Adrenal gland (tissue), 19 donors: ENCODE measurements at places on chromosomes 16 and 17. TPM values are rescaled to one million over a fixed set of nuclear protein-coding genes. Genes with fewer than 3 reads are reported as not detected.

DNA sequence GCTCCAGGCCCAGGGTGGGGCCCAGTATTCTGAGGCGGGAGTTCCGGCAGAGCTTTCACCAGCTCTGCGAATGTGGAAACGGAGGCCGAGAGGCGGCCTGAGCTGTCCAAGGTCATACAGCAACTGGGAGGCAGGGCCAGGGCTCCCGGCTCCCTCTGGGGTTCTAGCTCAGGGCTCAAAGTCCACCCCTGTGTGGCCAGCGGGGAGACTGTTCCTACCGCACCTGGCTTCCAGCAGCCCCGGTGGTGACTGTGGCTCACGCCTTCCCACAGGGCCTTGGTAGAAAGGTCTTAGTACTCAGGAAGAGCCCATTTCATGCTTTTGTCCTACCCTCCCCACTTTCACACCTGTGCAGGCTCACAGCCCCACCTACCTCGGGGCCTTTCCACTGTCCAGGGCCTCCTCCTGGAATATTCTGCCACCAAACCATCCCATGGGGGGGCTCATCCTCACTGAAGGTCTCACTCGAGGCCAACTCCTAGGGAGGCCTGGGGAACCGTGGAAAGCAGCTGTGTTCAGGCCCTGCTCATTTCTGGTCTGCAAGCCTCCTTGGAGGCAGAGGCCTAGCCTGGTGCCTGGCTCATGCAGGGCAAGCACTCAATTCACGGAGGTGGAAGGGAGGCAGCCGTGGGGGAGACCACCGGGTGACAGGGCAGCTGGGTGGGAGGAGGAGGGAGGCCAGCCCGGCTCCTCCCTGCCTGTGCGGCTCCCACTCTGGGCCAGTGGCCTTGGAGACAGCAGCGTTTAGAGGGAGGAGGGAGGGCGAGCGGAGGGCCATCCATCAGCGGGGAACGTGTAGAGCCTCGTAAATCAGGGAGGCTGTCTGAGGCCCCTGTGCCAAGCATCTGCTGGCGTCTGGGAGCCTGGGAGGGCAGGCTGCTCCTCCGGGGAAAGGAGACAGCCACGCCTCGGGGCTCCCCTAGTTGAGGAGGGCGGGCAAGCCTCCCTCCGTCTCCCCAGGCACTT is 12.7 kb upstream of the DOC2B start:
- H3K27ac ChIP-seq: no peak overlapping the region
- peak; percentile 70 for DNase-seq
- H3K36me3 ChIP-seq: no peaks in the 10 kb centered on the region
- no peaks in the 10 kb centered on the region for H3K27me3 ChIP-seq
- peaks cover 15% of the 10 kb centered on the region for H3K4me1 ChIP-seq
- no peak overlapping the region for H3K4me3 ChIP-seq

DNA sequence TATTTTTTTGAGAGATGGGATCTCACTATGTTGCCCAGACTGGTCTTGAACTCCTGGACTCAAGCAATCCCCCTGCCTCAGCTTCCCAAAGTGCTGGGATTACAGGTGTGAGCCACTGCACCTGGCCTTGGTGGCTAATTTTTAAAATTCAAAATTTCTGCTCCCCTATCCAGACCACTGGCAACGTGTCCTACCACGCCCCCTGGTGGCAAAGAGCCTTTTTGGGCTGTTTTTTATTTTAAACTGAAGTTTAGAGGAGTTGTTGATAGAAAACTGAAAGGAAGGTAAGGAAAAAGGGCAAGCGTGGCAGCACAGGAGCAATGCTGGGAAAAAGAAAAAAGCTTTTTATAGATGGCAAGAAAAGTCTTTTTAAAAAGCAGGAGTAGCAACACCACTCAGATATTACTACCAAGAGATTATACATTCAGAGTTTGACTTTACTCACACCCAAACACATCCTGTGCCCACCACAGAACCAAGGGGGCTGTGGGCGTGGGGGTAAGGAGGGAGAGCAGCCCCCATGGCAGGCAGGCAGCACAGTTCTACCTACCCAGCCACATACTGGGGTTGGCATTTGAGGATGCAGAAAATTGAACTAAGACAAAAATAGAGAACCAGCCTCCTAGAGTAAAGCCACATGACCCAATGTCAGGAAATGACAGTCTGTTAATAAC is 4.2 kb upstream of the MXRA7 start:
- no peak overlapping the region for H3K4me3 ChIP-seq
- DNase-seq: peak; percentile 84
- no peaks in the 10 kb centered on the region for H3K27me3 ChIP-seq
- peaks cover 43% of the 10 kb centered on the region for H3K4me1 ChIP-seq
- no peaks in the 10 kb centered on the region for H3K36me3 ChIP-seq
- no peak overlapping the region for H3K27ac ChIP-seq

GRCh38 chr17:49882434-49882833 is 34.6 kb upstream of the TAC4 start:
- H3K27me3 ChIP-seq: peaks cover 22% of the 10 kb centered on the region
- no peaks in the 10 kb centered on the region for H3K4me1 ChIP-seq
- no peak for DNase-seq
- H3K27ac ChIP-seq: no peak overlapping the region
- H3K4me3 ChIP-seq: no peak overlapping the region
- H3K36me3 ChIP-seq: no peaks in the 10 kb centered on the region

EPX gene
- not detected for total RNA-seq

DNA sequence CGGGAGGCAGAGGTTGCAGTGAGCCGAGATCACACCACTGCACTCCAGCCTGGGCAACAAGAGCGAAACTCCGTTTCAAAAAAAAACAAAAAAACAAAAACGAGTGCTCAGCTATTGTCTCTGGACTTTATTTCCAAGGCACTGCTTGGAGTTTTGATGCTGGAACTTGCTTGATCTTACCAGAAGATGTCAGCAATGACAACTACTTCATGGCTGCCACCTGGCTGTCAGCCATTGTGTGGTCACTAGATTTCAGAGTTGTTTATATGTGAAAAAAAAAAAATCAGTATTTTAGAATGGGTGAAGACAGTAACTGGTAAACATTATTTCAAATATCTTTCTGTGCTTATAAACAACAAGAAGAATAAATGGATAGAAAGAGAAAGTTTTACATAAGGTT is 26.3 kb upstream of the OR4D1 start:
- H3K27me3 ChIP-seq: peaks cover 16% of the 10 kb centered on the region
- H3K27ac ChIP-seq: no peak overlapping the region
- H3K4me1 ChIP-seq: no peaks in the 10 kb centered on the region
- no peaks in the 10 kb centered on the region for H3K36me3 ChIP-seq
- DNase-seq: no peak
- no peak overlapping the region for H3K4me3 ChIP-seq

DNA sequence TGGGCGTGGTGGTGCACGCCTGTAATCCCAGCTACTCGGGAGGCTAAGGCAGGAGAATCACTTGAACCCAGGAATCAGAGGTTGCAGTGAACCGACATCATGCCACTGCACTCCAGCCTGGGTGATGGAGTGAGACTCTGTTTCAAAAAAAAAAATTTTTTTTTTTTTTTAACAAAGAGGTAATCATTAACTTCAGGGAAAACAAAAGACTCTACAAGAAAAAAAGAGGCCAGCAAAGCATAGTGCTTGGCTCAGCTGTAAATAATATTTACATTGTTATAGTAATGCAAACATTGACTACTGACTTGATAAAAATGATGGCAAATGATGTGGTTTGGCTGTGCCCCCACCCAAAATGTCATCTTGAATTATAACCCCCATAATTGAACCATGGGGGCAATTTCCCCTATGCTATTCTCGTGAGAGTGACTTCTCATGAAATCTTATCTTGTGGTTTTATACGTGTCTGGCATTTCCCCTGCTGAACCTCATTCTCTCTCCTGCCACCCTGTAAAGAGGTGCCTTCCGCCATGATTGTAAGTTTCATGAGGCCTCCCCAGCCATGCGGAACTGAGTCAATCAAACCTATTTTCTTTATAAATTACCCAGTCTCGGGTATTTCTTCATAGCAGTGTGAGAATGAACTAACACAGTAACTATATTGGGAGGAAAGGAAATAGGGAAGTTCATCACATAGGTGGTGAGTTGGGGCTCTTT is 12.7 kb upstream of the SSTR2 start:
- no peak overlapping the region for H3K27ac ChIP-seq
- no peaks in the 10 kb centered on the region for H3K4me1 ChIP-seq
- no peak overlapping the region for H3K4me3 ChIP-seq
- H3K36me3 ChIP-seq: no peaks in the 10 kb centered on the region

DNA sequence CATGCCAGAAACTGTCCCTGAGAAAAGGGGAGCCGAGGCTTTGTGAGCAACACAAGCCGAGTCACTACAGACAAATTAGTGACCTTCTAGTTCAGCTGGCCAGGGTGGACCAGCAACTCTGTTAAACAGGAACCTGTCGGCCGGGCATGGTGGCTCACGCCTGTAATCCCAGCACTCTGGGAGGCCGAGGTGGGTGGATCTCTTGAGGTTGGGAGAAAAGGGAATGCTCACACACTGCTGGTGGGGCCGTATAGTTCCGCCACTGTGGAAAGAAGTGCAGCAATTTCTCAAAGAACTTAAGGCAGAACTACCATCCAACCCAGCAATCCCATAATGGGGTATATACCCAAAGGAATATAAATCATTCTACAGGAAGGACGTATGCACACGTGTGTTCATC is 67.8 kb downstream of the C16orf95 start:
- H3K27ac ChIP-seq: no peak overlapping the region
- H3K36me3 ChIP-seq: no peaks in the 10 kb centered on the region
- no peak for DNase-seq

- H3K27ac ChIP-seq: no peak within 1 kb of the TSS
- peak; percentile 82 for DNase-seq
- peak within 1 kb of the TSS; percentile 55 for H3K4me3 ChIP-seq
- no peaks in the 10 kb centered on the region for H3K36me3 ChIP-seq
Measured at GRCh38 chr16:66696669-66697630, at the start of gene CMTM4. TSS of gene CMTM4 (minus strand) at chr16:66696743. CDS start at chr16:66696525, 218 bp downstream.

SLFN14 gene
- total RNA-seq: 0.39 TPM

GRCh38 chr16:81823111-81823510 is 44.0 kb downstream of the PLCG2 start:
- H3K36me3 ChIP-seq: no peaks in the 10 kb centered on the region
- H3K27me3 ChIP-seq: no peaks in the 10 kb centered on the region
- H3K27ac ChIP-seq: no peak overlapping the region
- no peak overlapping the region for H3K4me3 ChIP-seq
- no peaks in the 10 kb centered on the region for H3K4me1 ChIP-seq

DNA sequence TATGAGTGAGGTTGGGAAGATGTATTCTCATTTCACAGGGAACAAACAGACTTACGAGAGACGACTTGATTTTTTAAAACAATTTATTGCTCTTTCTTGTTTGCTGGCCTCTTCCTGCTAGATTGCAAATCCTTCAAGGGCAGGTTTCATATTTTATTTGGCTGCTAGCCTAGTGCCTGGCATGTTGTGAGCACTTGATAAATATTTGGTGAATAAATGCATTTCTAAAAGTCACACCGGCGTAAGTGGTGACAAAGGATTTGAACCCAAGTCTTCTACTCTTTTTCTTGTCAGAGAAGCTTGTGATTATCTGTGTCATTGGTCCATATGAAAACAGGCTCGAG is 1.4 kb downstream of the WWP2 start:
- H3K27ac ChIP-seq: peak overlapping the region; percentile 98
- H3K4me1 ChIP-seq: peaks cover 6% of the 10 kb centered on the region
- H3K27me3 ChIP-seq: no peaks in the 10 kb centered on the region
- no peaks in the 10 kb centered on the region for H3K36me3 ChIP-seq

DNA sequence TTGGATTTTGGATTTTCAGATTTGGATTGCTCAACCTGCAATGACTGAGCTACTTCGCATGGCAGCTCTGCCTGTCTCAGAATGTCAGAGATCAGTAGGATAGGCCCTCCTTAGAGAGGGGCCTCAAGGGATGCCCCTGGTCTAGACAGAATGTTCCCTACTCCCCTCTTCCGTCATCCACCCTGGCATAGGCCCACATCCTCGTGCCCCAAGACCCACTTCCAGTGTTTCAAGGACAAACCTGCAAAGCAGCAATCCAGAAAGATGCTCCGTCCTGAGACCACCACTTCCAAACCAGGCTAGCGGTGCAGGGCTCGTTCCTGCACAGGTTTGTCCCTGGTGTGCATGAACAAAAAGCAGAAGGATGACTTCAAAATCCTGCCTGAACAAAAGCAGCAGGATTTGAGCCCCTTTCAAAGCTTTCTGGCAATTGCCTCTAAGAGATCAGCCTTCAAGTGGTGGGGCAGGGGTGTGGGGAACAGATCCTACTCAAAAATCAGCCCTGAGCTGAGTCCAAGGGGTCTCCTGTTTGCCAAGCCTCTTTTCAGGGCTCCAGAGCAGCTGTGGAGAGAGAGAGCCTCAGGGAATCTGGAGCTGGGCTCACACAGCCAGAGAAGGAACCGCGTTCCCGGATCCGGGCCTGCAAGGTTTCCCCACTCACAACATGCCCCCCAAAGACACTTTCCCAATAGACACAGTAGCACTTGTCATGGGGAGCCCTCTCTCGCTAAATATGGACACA is 121.1 kb downstream of the SOCS1 start:
- no peak overlapping the region for H3K4me3 ChIP-seq
- H3K27ac ChIP-seq: no peak overlapping the region
- H3K4me1 ChIP-seq: peaks cover 4% of the 10 kb centered on the region

MPP2 gene
- total RNA-seq: 0.78 TPM

- peak overlapping the region; percentile 100 for H3K27ac ChIP-seq
- H3K4me1 ChIP-seq: peaks cover 52% of the 10 kb centered on the region
- H3K27me3 ChIP-seq: no peaks in the 10 kb centered on the region
Measured at GRCh38 chr17:17835415-17836249, 1.2 kb downstream of the SREBF1 start.

SGCA gene
- total RNA-seq: 0.28 TPM

KRTAP9-4 gene
- not detected for total RNA-seq

KRT222 gene
- total RNA-seq: 0.69 TPM

- no peaks in the 10 kb centered on the region for H3K4me1 ChIP-seq
- no peak for DNase-seq
Measured at GRCh38 chr16:69542974-69543373, 22.8 kb upstream of the NFAT5 start.
